MV-4-11 (cell line): ENCODE measurements at places on chromosomes 3 and 15.

GRCh38 chr3:85100316-85100715 is 141.5 kb downstream of the CADM2 start:
- DNase-seq, result no peak

GRCh38 chr15:77817434-77817833 is 184.7 kb upstream of the LINGO1 start:
- no peak for DNase-seq

DNA sequence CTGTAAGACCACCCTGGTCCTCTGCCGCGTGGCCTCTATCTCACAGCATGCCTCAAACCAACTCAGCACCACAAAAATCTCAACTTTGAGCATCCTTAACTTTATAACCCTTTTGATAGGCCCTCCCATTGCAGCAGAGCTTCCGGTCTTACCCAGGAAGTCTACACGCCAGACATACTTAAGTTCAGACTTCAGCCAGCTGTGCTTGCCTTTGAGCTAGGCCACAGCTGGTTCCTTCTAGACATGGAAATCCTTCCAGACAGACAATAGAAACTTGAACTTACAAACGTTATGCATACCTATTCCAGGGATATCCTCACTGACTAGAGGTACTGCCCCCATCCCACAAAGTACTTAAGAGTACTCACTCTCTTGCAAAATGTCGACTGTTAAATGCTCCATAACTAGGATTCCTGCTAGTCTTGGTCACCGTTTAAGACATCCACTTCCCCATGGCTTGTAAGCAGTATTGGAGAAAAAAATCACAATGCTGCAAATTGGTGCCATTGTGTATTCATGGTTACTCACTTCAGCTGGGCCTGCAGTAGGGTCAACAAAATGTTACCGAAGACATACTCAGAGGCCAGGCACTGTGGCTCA is 183.5 kb downstream of the TBL1XR1 start:
- peak; percentile 4 for DNase-seq

DNA sequence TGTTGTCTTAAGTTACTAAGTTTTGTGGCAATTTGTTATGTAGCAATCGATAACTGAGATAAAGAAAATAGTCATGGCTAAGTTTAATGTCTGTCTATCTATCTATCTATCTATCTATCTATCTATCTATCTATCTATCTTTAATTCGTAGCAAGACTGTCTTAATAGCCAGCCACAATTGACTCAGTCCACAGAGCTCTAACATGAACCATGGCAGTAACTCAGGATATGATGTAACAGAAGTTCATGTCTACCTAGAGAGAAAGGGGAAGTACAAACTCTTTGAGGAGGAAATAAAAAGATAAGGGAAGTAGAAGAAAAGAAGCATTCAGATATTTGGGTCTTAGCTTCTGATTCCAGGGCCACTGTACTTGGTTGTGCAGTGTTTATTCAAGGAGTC is 61.5 kb upstream of the FNDC3B start:
- DNase-seq, result peak; percentile 97

- peak; percentile 8 for DNase-seq
Observed at GRCh38 chr3:122023335-122023910, 1.4 kb upstream of the ILDR1 start.
